Lower leg skin (tissue), 4 donors: ENCODE measurements at places on chromosomes 12 and 14.

GRCh38 chr12:104142543-104142942 is 4.5 kb upstream of the NFYB start:
- no peak for DNase-seq

DNA sequence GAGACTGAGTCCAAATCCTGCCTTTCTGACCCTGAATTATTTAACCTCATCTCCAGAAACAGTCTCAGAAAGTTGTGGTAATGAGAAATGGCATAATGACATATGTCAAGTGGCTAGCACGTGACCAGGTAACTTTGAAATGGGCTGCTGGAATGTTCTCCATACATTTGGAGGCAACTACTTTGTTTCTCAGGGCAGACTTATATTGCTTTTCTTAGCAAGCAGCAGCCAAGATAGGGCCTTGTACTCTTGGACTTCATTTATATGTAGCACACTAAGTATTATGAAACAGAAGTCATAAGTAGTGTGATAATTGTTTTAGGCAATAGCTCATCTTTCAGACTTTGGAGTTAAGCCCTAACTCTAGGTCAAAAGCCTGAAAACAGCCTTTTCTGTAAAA is 494.7 kb downstream of the NPAS3 start:
- no peak for DNase-seq

DNA sequence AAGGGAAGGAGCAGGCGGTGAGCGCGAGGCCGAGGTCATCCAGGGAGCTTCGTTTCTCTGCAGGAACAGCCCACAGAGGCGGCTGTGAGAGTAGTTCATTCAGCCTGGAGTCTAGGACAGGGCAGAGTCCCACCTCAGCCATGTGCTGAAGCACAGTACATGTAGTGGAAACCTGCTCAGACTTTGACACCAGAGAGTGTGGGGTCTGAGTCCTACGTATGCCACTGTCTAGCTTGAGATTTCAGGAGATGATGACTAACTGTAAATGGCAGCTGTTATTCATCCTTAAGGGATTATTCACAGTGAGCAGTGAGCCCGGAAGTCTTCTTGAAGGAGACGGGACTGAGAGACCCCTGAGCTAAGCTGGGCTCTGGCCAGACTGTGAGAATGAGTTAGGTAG is 938 bp upstream of the SLC6A13 start:
- no peak for DNase-seq

DNA sequence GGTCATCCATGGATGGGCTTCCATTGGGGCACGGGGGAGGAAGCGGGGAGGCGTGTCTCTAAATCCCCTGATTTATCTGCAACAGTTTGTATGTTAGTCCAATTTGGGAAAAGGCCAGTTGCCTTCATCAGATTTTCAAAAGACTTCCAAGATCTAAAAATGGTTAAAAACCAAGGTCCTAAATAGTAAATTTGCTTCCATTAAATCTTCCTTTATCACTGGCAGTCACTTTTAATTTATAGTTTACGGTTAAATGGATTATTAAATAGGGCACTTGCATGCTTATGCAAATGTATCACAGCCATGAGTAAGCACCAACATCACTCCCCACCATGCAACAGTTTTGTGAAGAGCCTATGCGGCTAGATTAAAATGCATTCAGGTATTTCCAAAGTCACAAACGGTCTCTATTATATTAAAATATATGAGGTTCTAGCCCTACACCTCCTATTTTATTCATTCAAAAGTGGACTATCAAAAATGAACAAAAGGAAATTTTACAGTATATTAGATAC is 108.2 kb upstream of the GPHB5 start:
- no peak for DNase-seq

DNA sequence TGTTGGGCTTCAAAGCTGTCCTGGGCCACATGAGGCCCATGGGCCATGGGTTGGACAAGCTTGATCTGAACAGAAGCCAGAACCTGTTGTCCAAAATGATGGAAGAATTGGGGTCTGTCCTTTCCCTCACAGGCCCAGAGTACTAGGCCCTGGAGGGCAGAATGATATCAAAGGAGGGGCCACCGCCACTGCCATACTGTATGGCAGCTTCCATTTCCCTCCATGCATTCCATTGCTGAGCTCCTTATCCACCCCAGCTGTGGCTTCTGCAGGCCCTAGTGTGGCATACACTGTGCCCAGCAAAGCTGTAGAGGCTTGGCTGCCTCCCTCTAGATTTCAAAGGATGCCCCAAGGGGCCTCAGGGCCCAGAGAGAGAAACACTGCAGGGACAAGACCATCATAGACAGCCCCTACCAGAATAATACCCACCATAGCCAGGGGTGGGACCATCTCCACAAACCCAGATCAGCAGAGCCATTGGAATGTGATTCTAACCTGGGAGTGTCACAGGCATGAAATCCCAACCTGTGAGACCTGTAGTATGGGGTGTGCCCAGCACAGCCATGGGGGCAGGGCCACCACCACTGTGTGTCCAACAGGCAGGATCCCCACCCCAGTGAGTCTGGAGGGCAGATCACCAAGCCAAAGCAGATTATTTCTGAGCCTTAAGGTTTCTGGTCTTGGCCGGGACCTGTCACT is 61.4 kb upstream of the BEGAIN start:
- no peak for DNase-seq

GRCh38 chr12:53052419-53053217 is 2.8 kb downstream of the TNS2 start:
- peak; percentile 97 for DNase-seq

GRCh38 chr12:3213188-3213587 is 136.0 kb downstream of the TSPAN9 start:
- DNase-seq: no peak
